CD8-positive, alpha-beta T cell (primary cell): ENCODE measurements at places on chromosomes 5 and 9.

- DNase-seq: no peak
Observed at GRCh38 chr9:22682536-22682935, 235.9 kb downstream of the DMRTA1 start.

- DNase-seq: no peak
Observed at GRCh38 chr9:20363233-20363632, 259.1 kb downstream of the MLLT3 start.

DNA sequence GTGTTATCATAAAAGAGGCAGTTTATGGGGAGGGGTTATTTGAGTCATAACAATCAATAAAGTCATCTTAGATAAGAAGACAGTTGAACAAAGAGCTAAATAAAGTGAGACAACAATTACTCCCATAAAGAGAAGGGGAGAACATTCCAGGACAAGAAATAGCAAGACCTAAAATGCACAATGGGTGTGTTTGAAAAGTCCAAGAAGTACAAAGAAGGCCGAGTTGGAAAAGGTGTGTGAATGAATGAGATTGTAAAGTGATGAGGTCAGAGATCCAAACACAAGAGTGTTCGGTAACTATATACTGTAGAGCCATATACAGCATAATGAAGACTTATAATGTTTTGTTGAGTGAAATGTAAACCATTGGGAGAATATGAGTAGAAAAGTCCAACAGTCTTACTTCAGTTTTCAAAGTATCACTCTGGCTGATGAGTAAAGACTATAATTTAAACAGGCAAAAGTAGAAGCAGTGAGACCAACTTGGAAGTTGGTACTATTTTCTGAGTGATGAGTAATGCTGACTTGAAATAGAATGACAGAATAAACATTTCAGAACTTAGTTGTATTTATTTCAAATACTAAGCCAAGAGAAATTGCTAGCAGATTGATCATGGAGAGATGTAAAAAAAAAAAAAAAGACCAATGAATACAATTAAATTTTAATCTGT is 868.7 kb upstream of the CDH9 start:
- no peak for DNase-seq

DNA sequence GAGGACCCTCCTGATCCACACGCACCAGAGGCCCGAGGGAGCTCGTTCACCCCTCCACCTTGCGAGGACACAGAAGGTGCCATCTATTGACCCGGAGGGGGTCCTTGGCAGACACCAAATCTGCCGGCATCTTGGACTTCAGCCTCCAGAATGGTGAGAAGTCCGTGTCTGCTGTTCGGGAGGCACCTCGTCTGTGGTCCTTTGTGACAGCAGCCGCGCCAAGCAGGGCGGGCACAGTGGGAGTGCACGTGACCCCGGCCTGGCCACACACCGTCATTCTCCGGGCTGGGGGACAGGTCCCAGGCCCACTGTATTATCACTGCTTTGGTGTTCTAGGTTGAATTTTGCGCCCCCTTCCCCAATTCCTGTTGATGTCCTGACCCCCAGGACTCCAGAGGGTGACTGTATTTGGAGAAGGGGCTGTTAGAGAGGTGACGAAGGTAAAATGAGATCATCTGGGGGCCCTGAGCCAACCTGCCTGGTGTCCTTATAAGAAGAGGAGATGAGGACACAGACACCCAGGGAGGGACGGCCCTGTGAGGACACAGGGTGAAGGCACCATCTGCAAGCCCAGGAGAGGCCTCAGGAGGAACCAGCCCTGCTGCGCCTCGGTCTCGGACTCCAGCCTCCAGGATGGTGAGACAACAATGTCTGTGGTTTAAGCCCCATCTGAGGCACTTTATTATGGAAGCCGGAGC is 15.7 kb downstream of the LPCAT1 start:
- DNase-seq: no peak

DNA sequence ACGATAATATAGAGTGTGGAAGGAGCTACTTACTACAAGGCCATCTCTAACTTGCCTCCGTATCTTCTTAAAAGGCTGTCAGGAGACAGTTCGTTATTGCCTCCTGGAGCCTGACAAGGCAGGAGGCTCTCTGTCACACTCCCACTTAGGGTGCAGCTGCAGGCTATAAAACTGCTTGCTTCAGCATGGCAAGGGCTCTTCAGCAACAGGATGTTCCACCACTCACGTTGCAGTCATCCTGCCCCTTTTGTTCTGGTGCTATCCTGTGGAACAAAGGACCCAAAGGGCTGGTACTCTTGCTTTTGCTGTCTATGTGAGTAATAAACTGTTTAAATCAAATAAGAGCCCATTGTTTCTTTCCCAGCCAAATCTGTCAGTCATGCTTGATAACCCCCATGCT is 508.9 kb downstream of the NTRK2 start:
- DNase-seq: no peak

GRCh38 chr5:6488021-6488420 is 39.4 kb downstream of the UBE2QL1 start:
- no peak for DNase-seq

DNA sequence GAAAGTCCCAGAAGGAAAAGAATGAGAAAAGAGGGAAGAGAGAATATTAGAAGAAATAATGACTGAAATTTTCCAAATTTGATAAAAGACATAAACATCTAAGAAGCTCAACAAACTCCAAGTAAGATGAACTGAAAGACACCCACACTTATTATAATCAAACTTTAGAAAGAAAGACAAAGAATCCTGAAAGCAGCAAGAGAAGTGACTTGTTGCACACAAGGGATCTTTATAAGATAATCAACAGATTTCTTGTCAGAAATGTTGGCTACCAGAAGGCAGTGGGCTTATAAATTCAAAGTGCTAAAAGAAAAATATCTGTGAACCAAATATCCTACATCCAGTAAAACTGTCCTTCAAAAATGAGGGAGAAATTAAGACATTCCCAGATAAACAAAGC is 49.0 kb upstream of the FNIP1 start:
- no peak for DNase-seq

- no peak for DNase-seq
Observed at GRCh38 chr9:105052346-105052745, 124.4 kb upstream of the ABCA1 start.
